ENCODE measurements at places on chromosomes 5 and 9.

DNA sequence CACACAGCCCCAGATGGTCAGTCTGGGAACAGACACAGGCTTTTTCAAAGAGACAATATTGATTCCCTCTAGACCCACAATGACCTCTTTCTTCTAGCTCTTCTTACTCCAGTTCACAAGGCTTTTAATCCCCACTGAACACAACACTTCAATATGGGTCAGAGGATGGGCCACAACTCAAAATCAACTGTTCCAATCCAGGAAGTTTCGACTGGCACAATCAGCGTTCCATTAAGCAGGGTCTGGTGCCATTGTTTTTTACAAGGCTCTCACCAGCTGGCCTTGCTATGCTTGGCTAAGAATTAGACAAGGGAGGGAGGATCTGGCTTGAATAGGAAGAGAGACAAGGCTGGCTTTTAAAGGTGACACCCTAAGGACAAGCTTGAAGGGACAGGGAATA, 199.4 kb upstream of the SLC24A2 start:
- DNase-seq: no peak

- DNase-seq: no peak
Measured at GRCh38 chr9:121597698-121598166, 53.7 kb upstream of the DAB2IP start.

GRCh38 chr5:115033861-115034260, 135.8 kb downstream of the TRIM36 start:
- no peak for DNase-seq

DNA sequence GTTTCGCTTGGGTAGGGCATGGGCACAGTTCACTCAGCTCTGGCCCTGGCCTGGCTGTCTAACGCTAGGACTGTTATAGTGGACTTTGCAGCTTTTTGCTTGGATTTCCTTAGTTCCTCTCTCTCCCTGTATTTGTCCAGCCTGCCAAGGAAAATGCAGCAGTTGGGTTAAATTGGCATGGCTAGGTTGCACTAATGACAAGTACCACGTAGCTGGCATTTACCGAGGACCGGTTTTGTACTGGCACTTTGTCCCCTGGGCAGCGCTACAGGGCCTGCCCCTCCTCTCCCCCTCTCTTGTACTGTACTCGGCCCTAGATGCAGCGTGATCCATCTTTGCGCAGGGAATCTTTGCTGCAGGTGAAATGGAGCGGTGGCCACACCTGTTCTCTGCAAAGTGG, 2.4 kb downstream of the WDR5 start:
- no peak for DNase-seq

- no peak for DNase-seq
Measured at GRCh38 chr5:102855681-102856388, 100.7 kb downstream of the PAM start.

DNA sequence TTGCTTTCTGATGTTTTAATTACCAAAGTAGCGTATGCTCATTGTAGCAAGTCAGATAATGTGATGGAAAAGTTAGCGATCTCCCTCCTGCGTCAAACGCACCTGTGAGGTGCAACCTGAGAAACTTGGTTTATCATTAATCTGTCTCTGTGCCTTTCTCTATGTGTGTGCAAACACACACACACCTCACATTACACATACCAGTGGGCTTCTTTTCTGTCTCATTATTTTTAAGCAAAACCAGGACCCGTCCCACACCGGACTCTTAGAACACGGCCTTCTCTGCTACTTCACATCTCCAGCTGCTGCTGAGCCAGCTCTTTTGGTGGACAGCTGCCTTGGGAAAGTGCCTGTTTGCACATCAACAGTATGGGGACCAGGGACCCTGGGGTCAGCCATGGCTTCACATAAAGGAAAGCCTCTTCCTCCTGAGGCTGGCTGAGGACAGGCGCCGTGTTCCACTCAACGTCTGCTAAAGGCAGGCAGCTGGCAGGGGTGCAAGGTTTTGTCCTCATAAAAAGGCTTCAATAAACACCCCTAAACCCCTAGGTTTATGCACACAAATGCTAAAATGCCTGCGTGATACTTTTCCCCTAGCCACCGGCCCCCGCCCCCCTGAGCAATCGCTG, 44.2 kb downstream of the MRPL36 start:
- no peak for DNase-seq

DNA sequence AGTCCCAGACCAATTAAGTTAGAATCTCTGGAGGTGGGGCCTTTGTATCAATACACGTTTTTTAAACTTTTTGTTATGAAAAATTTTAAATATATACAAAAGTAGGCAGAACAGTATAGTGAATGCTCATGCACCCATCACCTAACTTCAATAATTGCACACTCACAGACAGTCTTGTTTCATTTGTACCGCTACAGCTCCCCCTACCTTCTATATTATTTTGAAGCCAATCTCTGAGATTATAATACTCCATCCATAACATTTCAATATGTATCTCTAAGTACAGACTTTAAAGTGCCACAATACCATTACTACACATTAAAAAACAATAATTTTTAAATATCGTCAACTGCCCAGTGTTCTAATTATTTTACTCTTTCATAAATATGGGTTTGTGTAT, 32.9 kb downstream of the ISL1 start:
- DNase-seq: no peak

- no peak for DNase-seq
Measured at GRCh38 chr5:170565072-170565471, 61.3 kb downstream of the KCNIP1 start.

DNA sequence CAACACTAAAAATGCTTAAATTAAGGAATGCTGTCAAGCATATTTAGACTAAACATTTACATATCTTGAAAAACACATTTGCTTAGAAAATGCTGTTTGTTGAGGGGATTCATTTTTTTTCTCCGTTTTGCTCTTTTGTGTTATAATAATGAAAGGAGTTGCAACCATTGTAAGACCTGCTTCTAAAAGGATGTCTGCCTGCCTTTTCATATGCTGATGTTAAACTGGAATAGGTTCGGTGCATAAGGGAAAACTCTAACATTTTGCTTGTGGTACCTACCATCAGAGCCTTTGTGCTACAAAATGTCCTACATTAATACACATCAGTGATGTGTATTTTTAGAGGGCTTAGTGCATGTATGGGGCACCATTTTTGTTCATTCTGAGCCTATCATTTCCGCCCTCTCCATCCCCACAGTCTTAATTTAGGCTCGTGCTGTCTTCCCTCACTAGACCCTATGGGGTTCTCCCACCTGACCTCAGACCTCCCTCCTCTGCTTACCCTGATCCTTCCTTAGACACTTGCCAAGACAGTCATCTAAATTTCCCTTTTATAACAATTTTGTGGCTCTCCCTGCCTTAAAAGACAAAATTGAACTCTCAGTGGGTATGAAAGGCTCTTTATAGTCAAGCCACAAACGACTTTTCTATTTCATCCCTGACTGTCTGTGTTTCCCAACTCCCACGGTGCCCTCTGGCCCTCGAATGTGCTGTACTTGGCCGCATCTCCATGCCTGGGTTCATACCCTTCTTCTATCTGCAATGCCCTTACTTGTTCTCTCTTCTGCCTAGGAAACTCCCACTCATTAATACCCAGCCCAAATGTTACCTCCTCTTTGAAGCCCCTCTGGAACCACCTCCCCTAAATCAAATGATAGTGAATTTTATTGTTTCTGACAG, 61.2 kb downstream of the CMYA5 start:
- DNase-seq: peak; percentile 14

DNA sequence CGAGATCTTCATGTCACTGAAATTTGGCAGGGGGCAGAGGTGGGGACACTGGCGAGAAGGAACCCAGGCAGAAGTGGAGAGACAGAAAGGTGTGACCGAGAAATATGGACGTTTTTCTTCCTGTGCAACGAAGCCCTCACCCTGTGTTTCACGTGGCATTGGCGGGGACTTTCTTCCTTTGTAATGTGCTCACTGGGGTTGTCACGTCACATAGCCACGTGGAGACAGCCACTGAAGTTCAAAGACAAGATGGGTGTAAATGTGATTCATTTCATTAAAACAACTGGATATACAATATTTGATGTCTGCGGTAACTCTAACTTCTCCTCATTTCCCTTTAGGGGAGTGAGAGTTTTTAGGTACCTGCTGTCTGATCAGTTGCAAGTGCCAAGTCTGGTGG, 225.7 kb downstream of the FSTL4 start:
- no peak for DNase-seq

DNA sequence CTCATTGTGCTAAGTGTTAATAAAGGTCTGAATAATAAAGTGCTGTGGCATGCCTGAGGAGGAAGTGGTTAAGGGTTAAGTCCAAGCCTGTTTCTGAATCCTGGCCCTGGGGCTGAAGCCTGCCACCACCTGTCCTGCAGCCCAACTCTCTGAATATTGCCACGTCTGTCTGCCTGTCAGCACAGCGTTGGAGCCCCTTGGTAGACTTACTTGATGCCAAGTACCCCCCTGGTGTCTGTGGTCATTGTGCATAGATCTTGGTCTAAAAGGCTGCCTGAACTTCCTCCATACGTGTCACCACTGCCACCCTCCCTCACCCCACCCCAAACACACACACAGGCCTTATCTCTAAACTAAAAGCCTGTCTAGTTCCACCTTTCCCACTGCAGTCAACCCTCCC, 35.4 kb upstream of the SLC2A8 start:
- DNase-seq: no peak

- no peak for DNase-seq
Measured at GRCh38 chr5:144332265-144332664, 161.6 kb downstream of the KCTD16 start.

DNA sequence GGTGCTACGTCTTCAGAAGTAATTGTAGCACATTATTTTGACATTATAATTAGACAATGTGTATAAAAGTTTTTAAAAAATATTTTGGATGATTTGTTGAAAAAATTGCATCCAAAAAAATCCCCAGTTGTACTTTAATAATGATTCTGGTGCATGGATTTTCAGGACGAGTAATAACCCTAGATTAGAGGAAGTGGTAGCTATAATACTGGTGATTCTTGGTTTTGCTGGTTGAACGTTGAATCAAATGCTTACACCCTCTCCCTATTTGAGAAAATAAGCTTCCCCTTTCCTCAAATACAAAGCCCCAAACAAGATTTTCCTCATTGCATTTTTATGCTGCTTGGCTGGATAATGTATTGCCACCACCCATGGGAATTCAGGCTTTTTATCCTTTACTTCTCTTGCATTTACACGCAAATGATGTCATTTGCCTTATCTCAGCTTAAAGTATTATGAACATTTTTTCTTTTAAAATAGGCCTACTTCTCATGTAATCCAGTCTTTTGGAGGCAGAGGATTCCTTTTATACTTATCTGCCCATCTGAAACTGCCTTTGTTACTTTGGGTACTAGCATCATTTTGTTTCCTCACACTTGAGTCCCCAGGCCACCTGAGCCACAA, 86.3 kb downstream of the UBE2R2 start:
- peak; percentile 64 for DNase-seq

DNA sequence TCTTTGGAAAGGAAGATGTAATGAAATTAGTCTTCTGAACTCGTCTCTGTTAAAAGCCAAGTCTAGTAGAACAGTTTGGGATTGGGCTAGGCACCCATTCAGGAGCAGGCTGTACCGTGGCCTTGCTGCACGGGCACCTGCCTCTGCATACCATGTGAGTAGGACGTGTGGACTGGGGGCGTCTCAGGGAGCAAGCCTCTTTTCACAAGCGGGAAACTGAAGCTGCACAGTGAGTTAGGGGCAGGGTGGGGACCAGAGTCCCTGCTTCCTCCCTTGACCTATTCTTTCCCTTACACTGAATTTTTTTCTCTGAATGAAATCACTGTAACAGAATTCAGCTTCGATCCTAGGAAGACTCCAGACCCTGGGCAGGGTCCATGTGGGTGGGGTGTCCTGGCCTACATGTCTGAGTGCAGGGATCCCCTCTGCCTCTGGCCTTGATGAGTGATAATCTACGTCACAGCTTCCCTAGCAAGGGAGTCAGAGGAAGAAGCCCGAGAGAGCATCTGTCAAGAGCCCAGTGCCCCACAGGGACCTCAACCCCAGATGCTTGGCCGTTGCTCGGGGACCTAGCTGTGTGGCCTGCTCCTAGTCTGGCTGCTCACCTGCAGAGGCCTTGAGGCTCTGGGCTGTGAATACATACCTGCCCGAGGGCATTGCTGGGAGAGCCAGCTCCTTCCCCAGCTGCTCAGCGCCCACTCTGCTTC, 15.1 kb downstream of the PHF2 start:
- no peak for DNase-seq

DNA sequence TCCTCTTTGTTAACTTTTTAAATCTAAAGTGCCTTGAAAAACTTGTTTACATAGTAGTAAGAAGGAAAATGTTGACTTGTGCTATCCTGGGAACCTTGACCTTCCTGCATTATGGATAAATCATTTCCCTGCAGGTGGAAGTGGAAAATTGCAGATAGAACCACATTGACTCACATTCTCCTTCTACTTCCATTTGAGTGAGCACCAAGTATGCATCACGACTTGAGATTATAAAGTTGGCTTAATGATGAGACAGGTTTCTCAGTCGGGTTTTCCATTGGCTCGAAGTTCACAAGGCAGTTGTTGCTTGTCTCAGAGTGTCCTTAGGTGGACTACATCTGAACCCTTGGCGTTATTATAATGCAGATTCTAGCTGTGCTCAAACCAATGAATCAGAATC, 39.9 kb downstream of the DOCK8 start:
- no peak for DNase-seq

- no peak for DNase-seq
Measured at GRCh38 chr9:88186495-88187110, 48.3 kb upstream of the SPATA31C2 start.

GRCh38 chr5:114857941-114858551, 311.7 kb downstream of the TRIM36 start:
- peak; percentile 40 for DNase-seq

GRCh38 chr5:34751807-34752736, 86.9 kb upstream of the TTC23L start:
- DNase-seq: no peak

DNA sequence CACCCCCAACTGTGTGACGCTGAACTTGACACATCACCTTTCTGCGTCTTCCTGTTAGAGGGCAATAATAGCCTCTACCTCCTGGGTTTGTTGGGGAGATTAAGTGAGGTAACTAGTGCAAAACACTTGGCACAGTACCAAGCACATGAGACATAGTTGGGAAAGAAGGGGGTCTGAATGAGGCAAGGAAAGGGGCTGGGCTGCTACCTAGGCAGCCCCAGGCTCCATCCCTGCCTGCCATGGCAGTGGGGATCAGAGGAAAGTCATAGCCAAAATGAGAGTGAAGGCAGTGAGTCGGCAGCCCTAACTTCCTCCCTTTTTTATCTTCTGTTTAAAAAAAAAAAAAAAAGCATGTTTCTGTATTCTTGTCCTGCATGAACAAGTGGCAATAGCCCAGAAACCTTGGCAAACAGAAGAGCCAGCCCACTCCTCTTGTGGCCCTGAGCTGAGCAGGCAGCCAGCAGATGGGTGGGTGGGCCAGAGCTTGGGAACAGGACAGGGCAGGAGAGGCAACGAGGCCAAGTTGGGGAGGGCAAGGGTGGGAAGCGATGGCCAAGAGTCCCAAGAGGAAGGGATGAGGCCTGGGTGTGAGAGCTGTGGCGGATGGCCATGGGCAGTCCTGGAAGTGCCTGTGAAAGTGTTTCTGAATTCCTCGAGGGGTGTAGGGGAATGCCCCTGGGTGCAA, 11.4 kb downstream of the CAMK2A start:
- no peak for DNase-seq
